ENCODE measurements at places on chromosomes 2 and 18.

GRCh38 chr2:145112467-145112866, 592.5 kb upstream of the ZEB2 start:
- DNase-seq, result no peak

DNA sequence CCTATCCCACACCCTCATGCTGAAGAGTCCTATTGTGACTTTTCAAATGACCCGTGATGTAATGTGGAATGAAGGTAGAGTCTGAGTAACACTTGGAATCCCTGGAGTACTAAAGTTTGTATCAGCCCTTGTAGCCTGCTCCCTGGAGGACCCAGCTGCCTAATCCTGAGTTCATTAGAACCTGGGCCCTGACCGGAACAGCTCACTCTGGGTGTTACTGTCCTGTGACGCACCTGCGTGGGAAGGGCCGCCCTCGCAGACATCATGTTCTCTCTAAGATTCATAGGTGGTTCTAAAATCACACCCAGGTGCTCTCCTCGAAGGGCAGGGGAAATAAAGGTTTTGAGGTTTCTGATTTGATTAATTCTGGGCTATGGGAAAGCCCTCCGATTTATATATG, 62.3 kb downstream of the NCK2 start:
- DNase-seq, result no peak

DNA sequence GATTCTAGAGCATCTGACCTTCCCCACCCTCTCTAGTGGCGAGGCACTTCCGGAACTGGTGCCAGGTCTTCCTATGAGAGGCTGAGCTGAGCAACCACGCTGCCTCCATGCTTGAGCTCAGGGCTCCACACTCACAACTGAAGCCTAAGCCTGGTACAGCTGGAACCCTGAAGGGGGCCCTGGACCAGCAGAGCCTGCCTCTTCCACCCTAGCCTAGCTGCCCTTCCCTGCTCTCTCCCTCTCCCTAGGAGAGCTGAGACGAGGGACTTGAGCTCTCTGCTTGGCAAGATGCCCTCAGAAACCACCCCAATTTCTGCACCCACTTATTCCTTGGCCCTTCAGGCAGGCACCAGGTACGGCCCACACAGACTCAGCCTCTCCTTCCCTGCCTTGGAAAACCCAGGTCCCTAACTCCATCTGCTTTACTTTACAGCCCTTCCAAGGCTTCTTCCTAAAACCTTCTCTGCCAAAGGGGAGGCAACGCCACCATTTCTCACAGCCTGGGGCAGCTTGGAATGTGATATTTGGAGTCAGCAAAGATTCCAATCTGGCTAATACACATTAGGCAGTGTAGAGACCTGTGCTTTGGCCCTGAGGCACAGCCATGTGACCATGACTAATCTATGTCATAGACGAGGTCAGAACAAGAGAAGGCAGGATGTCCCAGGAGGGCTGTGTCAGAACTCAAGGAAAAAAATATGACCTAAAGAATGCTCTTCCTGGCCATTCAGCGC, 18.8 kb downstream of the COX7A2L start:
- DNase-seq, result peak; percentile 44

DNA sequence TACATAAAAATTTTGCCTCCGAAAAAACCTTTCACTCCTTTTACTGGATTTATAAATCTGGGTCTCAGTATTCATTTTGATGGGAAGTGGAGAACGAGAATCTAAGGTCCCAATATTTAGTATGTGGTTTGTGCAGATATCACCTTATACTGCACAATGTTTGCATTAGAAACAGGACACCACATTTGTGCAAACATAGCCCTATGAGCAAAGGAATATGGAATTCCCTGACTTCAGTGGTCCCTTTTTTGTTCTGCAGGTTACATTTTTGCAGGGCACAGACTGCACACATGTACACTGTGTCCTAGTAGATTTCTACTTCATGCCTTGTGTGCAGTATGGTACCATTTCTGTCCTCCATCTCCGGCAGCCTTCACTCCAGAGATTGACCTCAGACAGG, 130.0 kb downstream of the CDH19 start:
- DNase-seq, result no peak

GRCh38 chr2:161915121-161915520, 158.9 kb downstream of the DPP4 start:
- DNase-seq, result no peak

- DNase-seq, result no peak
These were observed 34.3 kb upstream of the PUM2 start for GRCh38 chr2:20384953-20385352.

DNA sequence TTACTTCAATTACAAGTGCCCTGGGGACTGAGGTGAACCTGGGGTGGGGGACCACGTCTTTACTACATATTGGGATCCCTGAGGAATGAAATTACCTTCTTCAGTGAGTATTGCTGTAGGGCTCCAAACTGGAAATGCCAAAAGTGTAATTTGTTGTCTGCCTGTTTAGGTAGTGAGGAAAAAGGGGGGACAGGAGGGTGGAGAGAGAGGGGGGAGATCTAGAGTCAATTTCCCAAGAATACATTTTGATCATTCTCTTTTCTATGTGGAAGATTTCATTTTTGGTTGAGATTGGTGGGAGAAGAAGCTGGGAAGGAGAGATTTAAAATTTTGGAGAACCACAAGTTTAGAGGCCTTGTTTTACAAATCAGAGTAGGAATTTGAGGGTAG, 101.1 kb downstream of the SPTBN1 start:
- DNase-seq, result no peak

GRCh38 chr2:73830871-73831401, 2.2 kb downstream of the STAMBP start:
- DNase-seq, result peak; percentile 50

DNA sequence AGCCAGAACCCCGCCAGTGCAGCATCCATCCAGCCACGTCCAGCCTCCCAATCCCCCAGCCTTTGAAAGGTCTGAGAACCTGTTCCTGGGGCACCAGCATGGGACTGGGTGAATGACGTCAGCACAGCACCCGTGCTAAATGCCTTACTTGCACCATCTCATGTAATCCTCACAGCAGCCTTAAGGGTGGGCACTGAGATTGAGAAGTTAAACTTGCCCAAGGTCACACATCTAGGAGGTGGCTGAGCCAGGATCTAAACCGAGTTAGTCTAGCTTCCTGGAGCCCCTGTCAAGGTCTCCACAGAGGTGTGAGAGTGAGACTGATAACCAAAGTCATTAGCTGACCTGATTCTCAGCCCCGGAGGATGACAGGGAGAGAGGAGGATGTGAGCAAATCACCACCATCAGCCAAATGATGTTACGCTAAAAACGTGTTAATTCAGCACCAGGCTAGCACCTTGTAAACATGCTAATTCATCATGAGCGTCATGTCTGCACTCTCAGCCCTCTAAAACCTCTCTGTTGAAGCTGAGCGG, 4.6 kb downstream of the CD8A start:
- DNase-seq, result no peak

GRCh38 chr2:159755788-159756187, 42.2 kb downstream of the CD302 start:
- no peak for DNase-seq

DNA sequence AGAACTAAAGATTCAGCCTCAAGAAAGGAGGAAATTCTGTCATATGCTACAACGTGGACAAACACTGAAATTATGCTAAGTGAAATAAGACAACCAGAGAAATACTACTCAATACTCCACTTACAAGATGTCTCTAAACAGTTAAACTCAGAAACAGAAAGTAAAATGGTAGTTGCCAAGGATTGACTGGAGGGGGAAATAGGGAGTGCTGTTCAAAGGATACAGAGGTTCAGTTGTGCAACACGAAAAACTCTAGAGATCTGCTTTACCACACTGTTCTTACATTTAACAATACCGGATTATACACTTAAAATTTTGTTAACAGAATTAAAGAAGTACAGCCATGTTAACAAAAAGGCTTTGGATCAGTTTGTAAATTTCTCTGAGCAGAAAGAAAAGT, 39.8 kb upstream of the C2orf15 start:
- DNase-seq, result no peak
